Activated CD4-positive, alpha-beta T cell treated with anti-CD3 and anti-CD28 coated beads, Interleukin-2, amount 10 ng/mL, durations not matched to agents 7 days and 5 days (primary cell): ENCODE measurements at places on chromosomes 12 and 14.

GRCh38 chr12:68225576-68226476 is at the start of gene IL26:
Gene IL26 (minus strand): TSS chr12:68225810. CDS start chr12:68225756, 54 bp downstream.
- no peak within 1 kb of the TSS for H3K4me3 ChIP-seq
- no peak for DNase-seq
- H3K36me3 ChIP-seq, result no peaks in the 10 kb centered on the region
- peaks cover 8% of the 10 kb centered on the region for H3K27me3 ChIP-seq
- H3K27ac ChIP-seq, result no peak within 1 kb of the TSS

GRCh38 chr14:29712601-29713000 is 215.0 kb downstream of the PRKD1 start:
- no peak overlapping the region for H3K4me3 ChIP-seq
- H3K4me1 ChIP-seq, result no peaks in the 10 kb centered on the region
- no peaks in the 10 kb centered on the region for H3K36me3 ChIP-seq

DNA sequence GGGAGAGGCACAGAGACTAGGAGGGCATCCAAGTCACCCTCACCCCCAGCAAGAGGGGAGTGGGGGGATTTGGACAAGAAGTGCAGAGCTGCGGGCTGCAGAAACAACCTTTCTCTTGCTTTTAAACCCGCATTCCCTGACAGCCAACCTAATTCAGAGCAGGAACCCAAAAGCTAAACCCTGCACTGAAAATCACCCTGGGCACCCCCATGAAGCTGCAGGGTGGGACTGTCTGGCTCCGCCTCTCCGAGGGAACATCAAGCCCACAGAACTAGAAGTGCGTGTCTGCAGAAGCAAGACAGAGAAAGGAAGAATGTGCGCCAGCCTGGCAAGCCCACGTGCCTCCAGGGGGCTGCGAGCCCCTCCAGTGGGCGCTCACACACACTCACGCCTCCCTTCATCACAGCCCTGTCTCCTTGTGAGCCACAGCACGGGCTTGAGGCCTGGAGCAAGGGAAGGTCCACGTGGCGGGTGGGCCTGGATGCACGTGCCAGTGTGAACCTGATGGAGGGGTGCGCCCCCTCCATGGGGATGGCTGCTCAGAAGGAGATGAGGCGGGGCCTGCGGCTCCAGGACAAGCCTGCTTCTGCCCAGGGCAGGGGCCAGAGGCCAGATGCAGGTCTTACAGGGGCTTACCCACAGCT is 27.8 kb upstream of the PNMA1 start:
- H3K27ac ChIP-seq, result peak overlapping the region; percentile 90
- no peaks in the 10 kb centered on the region for H3K27me3 ChIP-seq
- H3K4me3 ChIP-seq, result peak overlapping the region; percentile 82
- peak; percentile 58 for DNase-seq

- no peak for DNase-seq
- no peak overlapping the region for H3K27ac ChIP-seq
- no peaks in the 10 kb centered on the region for H3K36me3 ChIP-seq
- no peaks in the 10 kb centered on the region for H3K4me1 ChIP-seq
These were observed 1897.6 kb upstream of the FLRT2 start for GRCh38 chr14:83632375-83632774.

DNA sequence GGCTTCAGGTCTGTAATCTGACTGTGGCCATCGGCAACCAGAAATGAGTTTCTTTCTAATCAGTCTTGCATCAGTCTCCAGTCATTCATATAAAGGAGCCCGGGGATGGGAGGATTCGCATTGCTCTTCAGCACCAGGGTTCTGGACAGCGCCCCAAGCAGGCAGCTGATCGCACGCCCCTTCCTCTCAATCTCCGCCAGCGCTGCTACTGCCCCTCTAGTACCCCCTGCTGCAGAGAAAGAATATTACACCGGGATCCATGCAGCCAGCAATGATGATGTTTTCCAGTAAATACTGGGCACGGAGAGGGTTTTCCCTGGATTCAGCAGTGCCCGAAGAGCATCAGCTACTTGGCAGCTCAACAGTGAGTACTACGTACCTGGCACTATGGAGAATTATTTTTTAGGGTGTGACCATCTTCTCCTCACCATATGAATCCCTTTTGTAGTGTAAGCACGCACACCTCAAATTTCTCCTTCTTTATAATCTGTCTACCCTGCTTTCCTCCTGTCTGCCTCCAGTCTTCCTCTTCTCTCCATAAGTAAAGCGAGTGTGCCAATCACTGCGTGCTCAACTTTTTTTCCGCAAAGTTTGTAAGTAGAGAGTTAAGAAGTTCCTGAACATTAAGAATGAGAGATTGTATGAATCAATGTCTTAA is at the start of gene TPH2:
TPH2 (plus strand) TSS at position 118 of the 658 bp plus-strand sequence; CDS start at position 260, 142 bp downstream.
- peak; percentile 67 for DNase-seq
- H3K4me1 ChIP-seq, result no peaks in the 10 kb centered on the region
- no peak within 1 kb of the TSS for H3K4me3 ChIP-seq
